Subcutaneous adipose tissue (tissue), 4 donors: ENCODE measurements at places on chromosomes 12 and 14. TPM values are rescaled to one million over a fixed set of nuclear protein-coding genes. Genes with fewer than 3 reads are reported as not detected.

Gene RNF212B
- not detected for total RNA-seq

Gene ACRBP
- 2.4 TPM for total RNA-seq

Gene NUBPL
- total RNA-seq: 13.4 TPM

Gene WDR20
- 29.3 TPM for total RNA-seq

Gene BMAL2
- total RNA-seq: 4.6 TPM

Gene CFAP54
- total RNA-seq: 0.68 TPM

Gene PUS7L
- total RNA-seq: 12.9 TPM

Gene HNF1A
- total RNA-seq: not detected

Gene MYF5
- not detected for total RNA-seq

Gene CMTM5
- not detected for total RNA-seq

Gene GABARAPL1
- 200 TPM for total RNA-seq

Gene KRT72
- not detected for total RNA-seq
